ENCODE measurements at places on chromosomes 6 and 20. TPM values are rescaled to one million over a fixed set of nuclear protein-coding genes. Genes with fewer than 3 reads are reported as not detected.

TENT5A gene
- 26.6 TPM for total RNA-seq

CNR1 gene
- total RNA-seq: 21.1 TPM

COL19A1 gene
- total RNA-seq: not detected

RAD21L1 gene
- total RNA-seq: not detected

GPX5 gene
- total RNA-seq: not detected

PTGIS gene
- total RNA-seq: 41.2 TPM

MOCS1 gene
- total RNA-seq: 22.9 TPM

ADIG gene
- total RNA-seq: not detected

MUC22 gene
- total RNA-seq: not detected

NOL7 gene
- 49.3 TPM for total RNA-seq

DNA sequence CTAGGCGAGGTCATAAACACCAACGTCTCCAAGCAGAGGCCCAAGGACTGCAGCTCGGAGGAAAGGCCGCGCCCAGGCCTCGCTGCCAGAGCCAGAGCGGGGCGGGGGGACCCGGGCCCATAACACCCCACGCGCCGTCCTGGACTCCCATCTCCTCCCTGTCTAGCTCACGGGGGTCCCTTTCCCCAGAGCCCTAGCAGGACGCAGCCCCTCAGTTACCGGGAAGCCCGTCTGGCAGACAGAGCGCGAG is 44.9 kb downstream of the MDFI start:
- no peak for DNase-seq

DNA sequence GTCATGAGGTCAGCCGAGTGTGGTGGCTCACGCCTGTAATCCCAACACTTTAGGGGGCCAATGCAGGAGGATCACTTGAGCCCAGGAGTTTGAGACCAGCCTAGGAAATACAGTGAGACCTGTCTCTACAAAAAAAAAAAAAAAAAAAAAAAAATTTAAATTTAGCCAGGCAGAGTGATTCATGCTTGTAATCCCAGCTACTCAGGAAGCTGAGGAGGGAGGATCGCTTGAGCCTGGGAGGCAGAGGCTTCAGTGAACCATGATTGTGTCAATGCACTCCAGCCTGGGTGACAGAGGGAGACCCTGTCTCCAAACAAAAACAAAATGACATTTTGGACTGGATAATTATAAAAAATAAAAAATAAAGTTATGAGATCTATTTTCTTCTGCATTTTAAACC is 56.2 kb downstream of the ADGRF1 start:
- DNase-seq: no peak

DNA sequence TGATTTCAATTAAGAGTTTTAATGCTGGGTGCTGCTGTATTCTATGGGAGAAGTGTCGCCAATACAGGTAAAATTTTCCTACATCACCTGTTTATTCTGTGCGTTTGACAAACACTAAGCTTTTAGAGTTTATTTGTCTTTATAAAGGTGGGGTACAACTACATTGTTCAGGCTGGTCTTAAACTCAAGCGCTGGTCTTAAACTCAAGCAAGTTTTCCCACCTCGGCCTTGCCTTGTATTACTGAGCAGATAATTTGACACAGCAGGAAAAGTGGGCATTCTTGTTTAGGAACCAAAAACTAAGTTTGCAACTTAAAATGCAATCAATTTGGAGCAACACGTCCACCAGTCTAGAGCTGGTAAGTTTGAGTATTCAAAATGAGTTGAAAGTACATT is 112.9 kb upstream of the BTN3A2 start:
- no peak for DNase-seq

DNA sequence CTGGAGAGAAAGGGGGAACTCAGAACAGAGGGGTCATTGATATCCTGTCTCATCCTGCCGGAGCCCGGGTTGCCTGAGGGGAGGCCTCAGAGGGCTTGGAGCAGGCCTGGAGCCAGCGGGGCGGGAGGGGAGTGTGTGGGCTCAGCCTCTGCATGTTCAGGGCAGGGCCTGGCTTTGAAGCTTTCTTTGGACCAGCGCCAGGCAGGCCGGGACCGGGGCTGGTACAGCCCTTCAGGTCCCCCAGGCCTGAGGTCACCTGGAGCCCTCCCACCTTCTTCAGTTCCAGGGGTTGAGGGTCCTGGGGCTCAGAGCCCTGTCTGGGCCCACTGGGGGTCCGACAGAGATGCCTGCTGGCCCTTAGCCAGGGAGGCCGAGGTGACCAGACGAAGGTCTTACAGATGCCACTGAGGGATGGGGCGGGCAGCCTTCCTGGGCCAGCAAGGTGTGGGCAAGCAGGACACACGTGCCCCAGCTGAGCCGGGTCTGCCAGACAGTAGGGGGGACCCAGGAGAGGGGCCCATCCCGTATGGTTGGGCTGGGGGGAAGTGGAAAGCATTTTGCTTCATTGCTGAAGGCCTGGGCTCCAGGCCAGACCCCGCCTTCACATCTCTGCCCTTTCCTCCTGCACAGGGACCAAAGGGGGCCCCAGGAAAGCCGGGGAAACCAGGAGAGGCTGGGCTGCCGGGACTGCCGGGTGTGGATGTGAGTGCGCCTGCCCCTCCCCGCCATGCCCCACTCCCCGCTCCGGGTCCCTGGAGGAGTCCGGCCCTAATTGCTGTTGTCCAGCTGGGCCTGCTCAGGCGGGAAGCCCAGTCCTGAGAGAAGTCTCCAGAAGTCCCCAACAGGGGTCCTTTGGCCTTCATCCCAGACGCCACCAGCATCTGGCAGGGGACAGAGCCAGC is 2.0 kb downstream of the COL9A3 start:
- no peak for DNase-seq

GRCh38 chr6:120357447-120357846 is 976.8 kb downstream of the TBC1D32 start:
- DNase-seq: no peak

DNA sequence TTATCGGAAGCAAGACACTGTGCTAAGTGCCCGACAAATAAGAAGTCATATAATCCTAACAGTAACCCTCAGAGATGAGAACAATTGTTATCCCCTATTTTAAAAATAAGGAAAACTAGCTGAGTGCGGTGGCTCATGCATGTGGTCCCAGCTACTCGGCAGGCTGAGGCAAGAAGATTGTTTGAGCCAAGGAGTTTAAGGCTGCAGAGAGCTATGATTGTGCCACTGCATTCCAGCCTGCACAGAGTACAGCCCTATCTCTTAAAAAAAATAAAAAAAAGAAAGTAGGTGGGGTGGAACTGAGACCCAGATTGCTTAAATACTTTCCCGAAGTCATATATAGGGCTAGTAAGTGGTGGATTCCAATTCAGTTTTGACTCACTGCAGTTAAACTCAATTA is 84.7 kb downstream of the UST start:
- no peak for DNase-seq

- no peak for DNase-seq
Observed at GRCh38 chr6:16822529-16822928, 61.3 kb upstream of the ATXN1 start.

DNA sequence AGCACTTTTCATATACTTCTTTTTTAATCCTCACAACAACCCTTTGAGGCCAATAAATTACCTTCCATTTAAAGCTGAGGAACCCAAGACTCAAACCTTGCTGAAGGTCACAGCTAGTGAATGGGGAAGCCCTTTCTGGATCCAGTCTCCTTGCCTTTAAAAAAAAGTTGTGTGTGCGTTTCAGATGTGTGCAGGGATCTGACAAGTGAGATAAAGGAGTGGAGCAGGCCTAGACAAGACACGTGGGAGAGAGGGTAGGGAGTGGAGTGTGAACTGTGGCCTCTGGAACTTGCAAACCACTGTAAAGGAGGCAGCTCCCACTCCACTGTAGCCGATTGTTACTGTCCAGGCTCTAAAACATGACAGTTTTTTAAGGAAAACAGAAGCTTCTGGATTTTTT is 1.9 kb downstream of the KLHL32 start:
- DNase-seq: no peak

- peak; percentile 78 for DNase-seq
Observed at GRCh38 chr6:25070547-25071366, 135.0 kb upstream of the RIPOR2 start.

- no peak for DNase-seq
Observed at GRCh38 chr6:147159536-147160374, 44.5 kb upstream of the STXBP5 start.

GRCh38 chr20:63344616-63345327 is 16.4 kb downstream of the CHRNA4 start:
- DNase-seq: no peak

- DNase-seq: no peak
Observed at GRCh38 chr20:50595988-50596693, 86.0 kb downstream of the PTPN1 start.

DNA sequence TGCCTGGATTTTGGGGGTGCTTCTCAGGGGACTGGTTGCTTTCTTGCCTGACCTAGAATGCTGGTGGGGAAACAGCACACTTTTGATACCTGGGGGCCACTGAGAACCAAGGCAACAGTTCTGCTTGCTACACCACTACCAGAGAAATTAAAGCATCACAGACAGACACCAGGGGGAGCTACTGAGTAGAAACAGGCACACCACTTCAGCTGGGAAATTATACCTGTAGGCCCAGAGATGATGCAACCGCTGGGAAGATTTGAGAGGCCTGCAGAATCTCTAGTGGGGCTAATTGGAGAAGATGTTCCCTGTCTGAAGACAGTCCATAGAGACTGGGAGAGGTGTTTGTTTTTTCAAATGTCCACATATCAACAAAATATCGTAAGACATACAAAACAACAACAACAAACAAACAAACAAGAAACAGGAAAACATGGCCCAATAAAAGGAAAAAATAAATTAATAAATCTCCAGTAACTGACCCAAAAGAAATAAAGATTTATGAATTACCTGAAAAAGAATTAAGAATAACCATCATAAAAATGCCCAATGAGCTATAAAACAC is 129.4 kb upstream of the RIN2 start:
- DNase-seq: no peak

GRCh38 chr20:31560746-31561598 is 44.1 kb upstream of the ID1 start:
- no peak for DNase-seq

- no peak for DNase-seq
Observed at GRCh38 chr6:155079985-155080452, 84.9 kb downstream of the TIAM2 start.

- no peak for DNase-seq
Observed at GRCh38 chr6:92682516-92683398, 736.6 kb downstream of the EPHA7 start.

- no peak for DNase-seq
Observed at GRCh38 chr6:169164986-169165385, 88.7 kb downstream of the THBS2 start.

DNA sequence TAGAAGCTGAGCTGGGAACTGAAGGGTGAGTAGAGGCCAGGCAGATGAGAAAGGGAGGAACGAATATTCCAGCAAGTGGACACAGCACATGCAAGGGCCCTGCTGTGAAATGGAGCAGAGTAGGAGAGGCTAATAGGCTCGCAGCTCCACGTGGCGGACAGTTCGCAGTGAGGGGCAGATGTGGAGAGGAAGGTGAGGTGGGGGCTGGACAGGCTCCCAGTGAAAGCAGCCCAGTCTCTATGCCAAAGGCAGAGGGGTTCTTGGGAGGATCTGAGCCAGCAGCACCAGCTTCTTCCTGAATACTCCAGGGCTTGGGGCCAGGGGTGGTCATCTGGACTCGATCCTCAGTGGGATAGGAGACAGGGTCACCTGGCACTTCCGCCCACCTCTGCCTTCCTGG is 81.0 kb downstream of the CEBPB start:
- DNase-seq: no peak

DNA sequence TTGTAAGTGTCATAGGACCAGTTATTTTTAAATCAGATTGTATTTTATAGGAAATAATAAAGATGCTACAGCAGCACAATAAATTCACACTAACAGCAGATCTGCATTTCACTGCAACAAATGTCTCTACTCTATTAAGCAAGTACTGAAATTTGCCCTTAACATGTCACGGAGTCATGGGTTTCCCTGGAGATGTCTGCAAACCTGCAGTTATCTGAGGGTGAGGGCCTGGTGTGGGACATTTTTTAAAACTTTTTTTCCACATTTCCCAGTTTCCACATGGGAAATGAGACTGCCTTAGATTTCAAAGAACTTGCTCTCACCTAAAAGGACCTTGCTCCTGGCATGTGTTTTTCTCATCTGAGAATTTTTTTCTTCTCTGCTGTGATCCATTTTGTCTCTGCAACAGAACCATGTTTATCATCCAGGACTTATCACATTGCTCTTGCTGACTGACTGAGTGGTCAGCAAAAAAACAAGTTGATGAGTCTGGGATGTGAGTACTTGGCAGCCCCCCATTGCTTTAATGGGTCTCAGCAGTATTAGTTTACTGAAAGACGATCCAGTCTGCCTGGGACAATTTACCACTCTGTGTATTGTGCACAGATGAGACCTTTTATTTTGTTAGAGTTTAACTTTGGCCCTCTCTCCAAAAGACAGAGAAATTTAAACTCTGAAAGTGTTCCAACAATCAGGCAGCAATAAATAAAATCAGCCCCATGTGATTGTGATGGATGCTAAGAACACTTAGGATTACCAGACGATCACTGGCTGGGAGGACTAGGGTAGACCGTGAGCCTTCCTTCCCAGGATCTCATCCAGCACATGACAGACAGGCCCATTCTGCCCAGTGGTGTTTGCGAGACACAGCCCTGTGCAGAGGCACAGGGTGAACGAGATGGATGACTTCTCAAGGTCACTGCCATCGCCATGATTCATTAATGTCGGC is 268.8 kb downstream of the BTBD9 start:
- DNase-seq: no peak

DNA sequence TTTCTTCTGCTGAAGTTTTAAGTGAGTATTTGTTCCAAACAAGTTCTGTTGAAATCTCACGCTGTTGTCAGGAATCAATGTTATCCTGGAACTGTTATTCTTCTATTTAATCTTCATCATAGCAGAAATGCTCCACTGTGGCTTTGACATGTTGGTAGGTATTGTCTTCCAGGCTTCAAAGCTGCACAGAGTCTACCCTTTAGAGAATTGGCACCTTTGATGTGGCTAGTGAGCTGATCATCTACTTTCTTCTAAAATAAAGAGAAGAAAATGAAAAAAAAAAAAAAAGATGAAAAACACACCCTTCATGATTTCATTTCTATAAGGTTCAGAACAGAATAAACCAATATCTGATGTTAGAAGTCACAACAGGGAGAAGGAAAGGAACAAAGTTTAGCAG is 5.8 kb upstream of the ZSCAN23 start:
- DNase-seq: no peak

DNA sequence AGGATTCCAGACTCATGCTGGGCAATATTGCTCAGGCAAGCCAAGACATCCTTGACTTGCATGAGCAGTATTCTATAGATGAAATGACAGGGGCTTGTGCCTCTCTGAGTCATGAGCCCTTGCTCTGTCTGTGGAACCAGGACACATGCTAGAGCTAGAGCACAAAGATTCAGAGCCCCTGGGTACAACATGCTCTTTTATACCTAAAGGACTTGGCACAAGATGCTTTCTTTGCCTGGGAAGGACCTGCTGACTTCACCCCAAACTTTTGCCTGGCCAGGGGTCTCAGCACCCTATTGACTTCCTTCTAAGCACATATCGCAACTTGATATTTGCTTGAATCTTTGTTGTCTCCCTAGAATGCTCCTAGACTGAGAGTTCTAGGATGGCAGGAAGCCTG is 27.4 kb downstream of the TGM6 start:
- no peak for DNase-seq

GRCh38 chr20:41158082-41158625 is 20.8 kb downstream of the PLCG1 start:
- DNase-seq: no peak

Data from lower lobe of right lung (tissue), 2 donors.